ENCODE measurements at places on chromosomes 7 and 10.
A peak's percentile ranks its signal among the peaks of the same experiment; 100 is the strongest.

DNA sequence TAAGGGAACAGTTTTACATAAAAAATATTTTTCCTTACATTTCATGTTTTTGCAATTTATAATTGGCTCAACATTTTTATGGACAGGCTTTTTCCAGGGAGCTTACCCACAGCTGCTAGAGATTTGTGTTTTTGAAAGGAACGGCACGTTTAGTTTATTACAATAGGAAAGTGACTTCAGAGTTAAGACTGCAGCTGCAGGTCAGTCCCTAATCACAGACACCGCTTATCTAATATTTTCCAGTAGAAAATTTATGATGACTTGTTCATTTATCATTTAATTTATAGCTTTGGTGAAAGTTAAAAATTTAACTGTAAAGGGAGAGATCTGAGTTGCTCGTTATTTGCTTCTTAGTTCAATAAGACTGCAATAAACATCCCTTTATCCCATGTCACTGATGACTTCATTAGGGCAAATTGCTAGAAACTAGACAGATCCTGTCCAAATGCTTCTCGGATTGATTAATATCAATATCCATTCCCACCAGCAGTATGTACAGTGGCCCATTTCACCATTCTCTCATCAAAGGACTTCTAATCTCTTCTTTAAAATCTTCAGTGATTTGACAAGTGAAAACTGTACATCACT lies 97.0 kb upstream of the ODAD2 start:
- DNase-seq: peak; percentile 13

DNA sequence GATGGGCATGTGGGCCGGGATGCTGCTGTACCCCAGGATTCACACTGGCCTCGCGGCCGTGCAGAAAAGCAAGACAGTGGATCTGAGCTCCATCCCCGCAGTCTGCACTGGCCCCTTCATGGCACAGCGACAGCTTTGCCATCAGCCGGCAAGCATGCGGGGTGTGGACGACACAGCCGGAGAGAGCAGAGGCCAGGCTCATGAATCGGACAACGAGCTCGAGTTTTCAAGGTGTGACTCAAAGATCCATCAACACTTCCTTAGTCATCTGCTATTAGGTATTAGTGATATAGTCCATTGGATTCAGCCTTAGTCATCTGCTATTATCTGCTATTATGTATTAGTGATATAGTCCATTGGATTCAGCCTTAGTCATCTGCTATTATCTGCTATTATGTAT lies 254.7 kb downstream of the KLF6 start:
- DNase-seq: no peak

DNA sequence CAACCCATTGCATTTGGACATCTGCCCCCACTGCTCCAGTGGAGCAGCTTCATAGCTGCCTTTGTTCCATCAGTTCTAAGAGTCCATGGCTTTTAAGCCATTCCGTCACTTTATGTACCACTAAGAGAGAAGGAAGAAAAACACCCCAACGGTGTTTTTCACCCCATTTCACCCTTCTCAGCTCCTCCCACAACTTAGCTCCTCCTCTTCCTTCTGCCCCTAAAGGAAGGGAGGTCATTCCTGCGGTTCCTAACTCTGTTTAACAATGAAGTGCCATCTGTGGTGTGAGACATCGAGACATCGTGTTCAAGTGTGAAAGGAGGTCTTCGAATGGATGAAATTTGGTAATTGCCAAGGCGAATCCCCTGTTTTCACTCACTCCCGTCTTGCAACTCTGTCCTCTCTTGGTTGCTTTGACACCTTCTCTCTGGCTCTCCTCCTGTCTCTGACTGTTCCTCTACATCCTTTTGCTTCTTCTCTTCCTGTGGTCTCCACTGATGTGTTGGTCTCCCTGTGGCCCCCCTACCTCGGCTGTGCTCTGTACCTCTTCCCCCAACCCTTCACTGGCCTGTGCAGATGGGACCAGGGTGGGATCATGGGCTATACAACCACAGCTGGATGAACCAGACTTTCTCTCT lies 23.0 kb downstream of the SMKR1 start:
- no peak for DNase-seq

GRCh38 chr7:135597181-135597925 lies 39.6 kb downstream of the NUP205 start:
- DNase-seq: peak; percentile 27

- peak; percentile 38 for DNase-seq
These were observed 995 bp upstream of the INPP5F start for GRCh38 chr10:119724593-119725516.

DNA sequence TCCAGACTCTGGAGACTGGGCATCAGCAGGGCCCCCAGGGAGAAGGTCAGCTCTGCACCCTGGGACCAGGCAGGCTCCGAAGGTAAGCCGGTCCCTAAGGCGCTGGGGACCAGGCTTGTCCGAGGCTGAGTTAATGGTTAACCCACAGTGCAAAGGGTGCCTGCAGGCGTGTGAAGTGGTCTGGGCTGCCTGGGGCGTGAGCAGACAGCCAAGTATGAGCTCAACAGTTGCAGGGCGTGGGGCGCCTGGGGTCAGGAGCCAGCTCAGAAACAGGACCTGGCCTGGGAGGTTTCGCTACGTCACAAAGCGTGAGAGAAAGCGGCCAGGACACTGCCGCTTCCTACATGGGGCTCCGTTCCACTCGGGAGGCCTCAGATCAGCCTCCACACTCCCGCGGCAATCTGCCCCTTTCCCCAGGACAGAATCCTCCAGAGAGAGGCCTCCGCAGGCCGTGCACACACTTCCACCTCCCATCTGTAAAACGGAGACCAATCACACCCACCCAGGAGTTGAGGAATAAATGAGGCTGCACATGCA lies 16.0 kb downstream of the PDGFA start:
- no peak for DNase-seq

- DNase-seq: no peak
These were observed 747.8 kb downstream of the GRID1 start for GRCh38 chr10:85618841-85619240.

DNA sequence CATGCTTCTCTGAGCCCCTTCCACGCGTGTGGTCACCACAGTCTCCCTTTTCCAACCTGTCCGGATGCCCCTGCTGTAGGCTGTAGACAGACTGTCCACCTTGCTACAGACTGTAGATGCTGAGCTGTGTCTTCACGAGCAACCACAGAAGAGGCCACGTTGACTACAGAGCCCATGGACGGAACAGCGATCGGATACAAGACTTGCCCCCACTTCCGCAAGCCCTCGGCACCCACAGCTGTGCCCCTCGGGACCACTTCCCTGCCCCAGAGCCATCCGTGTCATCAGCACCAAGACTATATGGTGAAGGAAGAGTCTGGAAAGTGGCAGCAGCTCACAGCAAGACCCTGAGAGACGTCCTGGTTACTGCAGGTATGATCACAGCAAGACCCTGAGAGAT lies 491.4 kb downstream of the DNAJB6 start:
- DNase-seq: no peak

- peak; percentile 37 for DNase-seq
These were observed 787 bp downstream of the MAGI2 start for GRCh38 chr7:79452495-79453265.

DNA sequence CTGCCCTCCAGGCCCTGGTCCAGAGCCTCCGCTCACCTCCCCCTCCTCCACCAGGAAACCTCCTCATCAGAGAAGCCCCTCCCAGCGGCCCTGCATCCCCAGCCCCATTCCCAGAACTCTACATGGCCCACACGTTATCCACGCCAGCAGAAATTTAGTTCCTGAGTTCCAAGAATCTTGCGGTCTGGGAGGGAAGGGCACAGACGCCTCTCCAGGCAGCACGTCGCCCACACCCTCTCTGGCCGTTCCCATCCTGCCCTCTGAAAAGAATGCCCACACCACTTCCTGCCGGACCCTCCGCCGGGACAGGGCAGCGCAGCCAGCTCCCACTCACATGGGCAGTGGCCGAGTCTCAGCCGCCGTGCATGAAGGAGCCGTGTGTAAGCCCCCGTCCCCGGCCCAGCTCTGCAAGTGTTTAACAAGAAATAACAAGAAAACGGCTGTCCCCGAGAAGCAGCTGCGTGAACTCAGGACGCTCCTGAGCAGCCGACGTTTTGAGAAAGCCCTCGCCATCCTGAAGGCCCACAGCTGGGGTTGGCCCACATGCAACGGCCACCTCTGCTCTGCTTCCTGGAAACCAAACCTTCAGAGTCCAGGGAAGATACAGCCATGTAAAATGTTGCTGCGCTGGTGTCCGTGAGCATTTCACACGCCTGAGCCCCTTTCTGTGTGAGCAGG lies 17.4 kb downstream of the ADGRA1 start:
- no peak for DNase-seq

- no peak for DNase-seq
These were observed 230.7 kb upstream of the CACNA2D1 start for GRCh38 chr7:82674268-82674667.

GRCh38 chr7:116546916-116547315 lies 22.1 kb downstream of the CAV1 start:
- no peak for DNase-seq

- peak; percentile 78 for DNase-seq
These were observed 21.2 kb downstream of the ZMIZ2 start for GRCh38 chr7:44769776-44770294.

GRCh38 chr7:72405418-72405817 lies 6.7 kb downstream of the CALN1 start:
- no peak for DNase-seq

DNA sequence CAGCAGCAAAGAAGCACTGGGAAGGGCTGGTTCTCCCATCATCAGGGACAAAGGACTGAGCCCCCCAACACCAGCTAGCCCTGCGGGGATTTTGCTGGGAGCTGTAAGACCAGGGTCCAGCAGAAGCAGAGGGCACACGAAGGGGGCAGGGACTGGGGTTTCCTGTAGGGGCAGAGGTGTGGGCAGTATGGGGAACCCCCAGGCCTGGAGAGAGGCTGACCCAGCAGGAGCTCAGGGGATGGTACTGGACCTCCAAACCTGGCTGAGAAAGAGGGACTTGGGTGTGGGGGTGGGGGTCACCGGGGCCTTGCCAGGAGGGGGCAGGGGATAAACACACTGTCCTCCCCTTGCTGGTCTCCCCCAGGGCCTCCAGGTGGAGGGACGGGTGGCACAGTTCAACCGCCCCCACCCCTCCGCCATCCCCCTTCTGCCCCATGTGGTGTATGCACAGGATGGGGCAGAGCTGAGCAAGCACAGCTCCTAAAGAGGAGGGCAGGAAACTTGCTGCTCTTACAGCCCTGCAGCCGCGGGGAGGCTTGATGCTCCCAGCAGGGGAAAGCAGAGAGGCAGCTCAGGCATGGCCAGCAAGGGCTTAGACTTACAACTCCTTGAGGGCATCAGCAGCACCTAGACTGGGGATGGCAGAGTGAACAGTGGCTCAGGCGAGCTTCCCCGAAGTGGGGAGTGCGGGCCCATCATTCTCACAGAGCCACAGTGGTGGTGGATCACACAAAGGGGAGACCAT lies 12.4 kb upstream of the RET start:
- no peak for DNase-seq

DNA sequence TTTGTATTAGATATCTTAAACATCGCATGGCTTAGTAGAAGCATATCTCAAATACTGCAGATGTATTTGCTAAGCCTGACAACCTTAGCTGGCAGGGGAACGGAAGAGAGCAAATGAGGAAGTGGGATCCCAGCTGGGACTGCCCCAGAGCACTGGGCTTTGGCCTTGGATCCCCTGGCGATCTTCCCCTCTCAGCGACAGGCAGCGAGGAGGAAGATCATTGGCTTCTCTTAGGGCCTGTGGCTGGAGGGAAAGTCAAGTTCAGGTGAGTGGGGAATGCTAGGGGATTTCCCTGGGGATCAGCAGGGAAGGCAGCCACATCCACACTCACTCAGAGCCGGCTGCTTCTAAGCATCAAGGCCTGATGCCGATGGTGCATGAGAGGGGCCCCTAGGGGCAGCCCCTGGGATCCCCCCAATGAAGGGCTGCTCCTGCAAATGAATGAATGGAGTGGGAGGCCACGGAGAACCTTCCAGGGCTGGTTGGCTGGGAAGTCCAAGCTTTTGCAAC lies 42.0 kb downstream of the LYZL2 start:
- DNase-seq: no peak

GRCh38 chr10:122158362-122158761 lies 112.7 kb upstream of the BTBD16 start:
- DNase-seq: no peak

DNA sequence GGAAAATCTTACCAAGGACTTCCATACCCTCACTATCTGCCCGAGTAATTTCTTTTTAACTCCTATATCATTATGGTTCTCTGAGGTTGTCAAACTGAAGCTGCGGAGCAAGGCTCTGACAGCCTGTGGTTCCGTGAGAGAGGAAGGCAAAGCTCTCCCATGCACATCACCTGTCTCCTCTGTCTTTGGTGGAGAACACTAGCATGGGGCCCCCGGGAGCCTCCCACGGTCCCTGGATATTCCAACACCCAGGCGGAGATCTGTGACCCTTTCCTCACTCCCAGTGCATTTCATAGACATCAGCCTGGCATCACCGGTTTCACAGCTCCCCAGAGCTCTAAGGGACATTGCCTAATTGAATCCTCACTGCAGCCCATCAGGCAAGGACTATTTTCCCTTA lies 10.4 kb downstream of the RBP4 start:
- no peak for DNase-seq

GRCh38 chr10:112981553-112981952 lies 31.5 kb downstream of the TCF7L2 start:
- no peak for DNase-seq

- peak; percentile 39 for DNase-seq
These were observed 188.0 kb downstream of the PDE1C start for GRCh38 chr7:31882187-31882586.

GRCh38 chr10:28765641-28766040 lies 88.3 kb downstream of the BAMBI start:
- no peak for DNase-seq

- peak; percentile 7 for DNase-seq
These were observed 8.6 kb downstream of the FBXW4 start for GRCh38 chr10:101686133-101686925.

DNA sequence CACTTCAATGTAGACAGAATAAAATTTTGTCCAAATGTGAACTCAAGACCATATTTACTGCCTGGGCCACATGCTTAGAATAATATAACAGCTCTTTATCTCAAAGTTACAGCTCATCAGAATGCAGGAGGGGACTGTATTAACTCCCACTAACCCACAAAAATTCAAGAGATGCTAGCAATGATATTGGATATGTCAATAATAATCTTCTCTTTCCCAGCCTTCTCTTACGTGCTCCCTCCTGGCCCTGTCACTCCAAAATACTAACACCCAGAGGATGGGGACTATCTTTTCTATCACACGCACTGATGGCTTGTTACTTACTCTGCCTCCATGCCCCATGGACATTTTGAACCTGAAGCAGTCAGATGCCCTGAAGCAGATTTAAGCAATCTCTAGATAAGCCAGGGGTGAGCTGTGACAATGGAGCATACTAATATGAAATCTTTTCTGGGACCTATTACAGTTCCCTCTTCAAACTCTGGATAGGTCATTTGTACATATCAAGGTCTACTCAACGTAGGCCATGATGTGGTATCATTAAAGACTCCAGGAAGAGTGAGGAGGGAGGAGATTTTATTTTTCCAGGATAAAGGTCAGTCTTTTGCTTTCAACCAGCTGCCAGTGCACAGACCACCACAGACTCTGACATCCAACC lies 803.0 kb downstream of the GRM8 start:
- DNase-seq: no peak

GRCh38 chr7:111082351-111082750 lies 8.6 kb upstream of the LRRN3 start:
- peak; percentile 47 for DNase-seq

- peak; percentile 43 for DNase-seq
These were observed 920 bp downstream of the PRLHR start for GRCh38 chr10:118594392-118595063.
